ENCODE measurements at places on chromosomes 3 and 15.

DNA sequence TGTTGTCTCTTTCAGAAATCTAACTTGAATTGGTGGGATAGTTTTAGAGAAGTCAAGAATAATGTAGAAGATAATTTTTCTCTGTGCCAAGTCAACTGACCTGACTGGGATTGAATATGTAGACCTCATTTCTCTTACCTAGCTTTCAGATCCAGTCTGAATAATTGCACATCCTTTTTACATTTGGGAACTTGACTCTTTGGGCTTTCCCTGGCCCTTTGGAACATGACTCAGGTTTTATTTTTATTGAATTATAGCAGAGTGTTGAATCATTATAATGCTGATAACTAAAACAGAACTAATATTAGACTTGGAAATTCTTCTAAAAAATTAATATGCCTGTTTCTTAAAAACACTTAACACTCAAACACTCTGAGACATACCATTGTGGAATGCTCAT is 76.5 kb downstream of the PFN2 start:
- no peak for DNase-seq

- no peak for DNase-seq
These were observed 362.0 kb downstream of the ZPLD1 start for GRCh38 chr3:102796804-102797203.

GRCh38 chr3:30720586-30721313 is 114.3 kb downstream of the TGFBR2 start:
- DNase-seq, result no peak

- DNase-seq, result no peak
These were observed 37.6 kb downstream of the FAM3D start for GRCh38 chr3:58628823-58629562.

DNA sequence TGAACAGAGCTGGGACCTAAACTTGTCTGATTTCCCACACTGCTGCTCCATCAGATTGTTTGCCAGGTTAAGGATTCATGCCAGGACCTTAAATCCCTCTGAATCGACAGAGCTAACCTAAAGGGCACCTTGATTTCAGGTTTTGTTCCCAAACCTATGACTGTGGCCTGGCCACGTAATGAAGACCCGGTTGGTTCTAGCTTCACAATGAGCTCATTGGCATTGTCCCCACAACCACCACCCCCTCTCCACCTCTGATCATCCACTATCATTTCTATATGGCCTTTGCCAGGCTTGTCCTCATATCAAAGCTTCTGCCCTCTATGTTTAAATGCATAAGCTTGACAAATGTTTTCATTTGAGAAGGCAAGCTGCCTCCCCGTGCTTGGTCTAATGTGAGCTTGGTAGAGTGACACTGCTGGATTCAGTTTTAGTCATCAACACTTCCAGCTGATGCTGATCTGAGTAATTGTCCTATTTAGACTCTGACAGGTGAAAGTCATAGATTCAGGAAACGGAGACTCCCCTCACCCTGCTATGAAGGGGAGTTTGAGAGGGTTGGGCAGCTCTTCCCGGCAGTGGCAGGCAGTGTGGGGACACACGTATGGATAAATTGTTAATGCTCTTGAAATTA is 407.1 kb upstream of the CFAP20DC start:
- DNase-seq, result no peak

All from nephron progenitor cell (in vitro differentiated cells).